ENCODE measurements at places on chromosomes 1 and 21.

DNA sequence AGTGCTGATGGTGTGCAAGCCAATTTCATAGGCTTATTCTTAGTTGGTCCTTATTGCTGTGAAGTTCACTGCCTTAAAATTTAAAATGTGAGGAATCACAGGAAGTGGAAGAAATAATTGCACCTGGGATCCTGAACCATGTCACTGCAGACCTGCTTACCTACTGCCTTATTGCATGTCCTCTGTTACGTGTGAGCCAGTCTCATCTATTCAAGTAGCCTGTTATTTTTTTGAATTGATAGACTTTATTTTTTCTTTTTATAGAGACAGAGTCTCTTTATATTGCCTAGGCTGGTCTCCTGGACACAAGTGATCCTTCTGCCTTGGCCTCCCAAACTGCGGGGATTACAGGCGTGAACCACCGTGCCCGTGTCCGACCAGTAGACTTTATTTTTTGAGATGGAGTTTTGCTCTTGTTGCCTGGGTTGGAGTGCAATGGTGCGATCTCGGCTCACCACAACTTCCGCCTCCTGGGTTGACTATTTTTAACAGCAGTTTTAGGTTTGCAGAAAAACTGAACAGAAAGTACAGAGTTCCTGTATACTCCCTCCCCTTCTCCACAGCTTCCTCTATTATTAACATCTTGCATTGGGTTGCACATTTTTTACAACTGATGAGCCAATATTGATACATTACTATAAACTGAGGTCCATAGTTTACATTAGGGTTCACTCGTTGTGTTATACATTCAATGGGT, 14.0 kb upstream of the DISC1 start:
- no peak for DNase-seq

GRCh38 chr1:211697356-211697755, 21.9 kb upstream of the NEK2 start:
- no peak for DNase-seq

GRCh38 chr1:178283409-178283808, 189.5 kb downstream of the RASAL2 start:
- no peak for DNase-seq

GRCh38 chr21:41898998-41899397, 19.9 kb upstream of the PRDM15 start:
- no peak for DNase-seq

DNA sequence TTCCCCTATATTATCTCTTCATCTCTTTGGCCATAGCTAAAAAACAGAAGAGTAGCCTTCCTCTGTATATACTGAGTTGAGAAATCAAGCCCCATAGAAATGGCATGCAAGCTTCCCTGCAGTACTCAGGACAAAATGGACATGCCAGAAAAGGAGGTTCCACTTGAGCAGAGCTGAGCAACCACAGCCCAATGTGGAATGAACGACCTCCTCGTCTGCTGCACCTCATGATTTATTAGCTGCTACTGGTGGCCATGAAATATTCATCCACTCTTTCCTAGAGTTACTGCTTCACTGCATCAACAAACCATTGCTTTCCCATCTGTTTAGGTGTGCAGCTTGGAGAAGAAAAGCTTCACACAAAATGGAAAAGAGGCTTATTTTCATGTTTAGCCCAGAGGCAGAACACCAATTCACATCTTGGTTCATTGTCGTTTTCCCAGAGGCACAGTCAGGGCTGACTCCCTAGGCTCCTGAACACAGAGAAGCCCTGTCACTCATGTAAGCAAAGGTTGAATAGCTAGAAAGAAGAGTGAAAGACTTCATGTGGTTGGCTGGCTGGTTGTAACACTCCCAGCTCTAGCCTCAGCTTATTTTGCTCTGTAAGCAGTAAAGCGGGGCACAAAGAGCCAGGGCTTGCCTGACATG, 148.0 kb downstream of the TSEN15 start:
- no peak for DNase-seq

DNA sequence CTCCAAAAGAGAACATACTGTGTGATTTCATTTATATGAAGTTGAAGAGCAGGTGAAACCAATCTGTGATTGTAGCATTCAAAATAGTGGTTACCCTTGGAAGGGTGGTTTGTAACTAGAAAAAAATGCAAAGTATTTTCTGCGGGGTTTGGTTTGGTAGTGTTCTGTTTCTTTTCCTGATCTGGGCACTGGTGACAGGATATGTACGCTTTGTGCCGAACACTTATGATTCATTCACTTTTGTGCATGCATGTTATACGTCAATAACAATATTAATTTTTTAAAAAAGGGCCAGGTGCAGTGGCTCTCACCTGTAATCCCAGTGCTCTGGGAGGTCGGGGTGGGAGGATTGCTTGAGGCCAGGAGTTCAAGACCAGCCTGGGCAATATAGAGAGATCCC, 63.8 kb downstream of the CD34 start:
- no peak for DNase-seq

- peak; percentile 29 for DNase-seq
Measured at GRCh38 chr1:171142416-171143385, 42.4 kb upstream of the FMO2 start.

GRCh38 chr1:44024903-44025525, 6.2 kb downstream of the SLC6A9 start:
- no peak for DNase-seq
